GM03348 (cell line): ENCODE measurements at places on chromosomes 11 and 22.
A peak's percentile ranks its signal among the peaks of the same experiment; 100 is the strongest.

- no peak for DNase-seq
Measured at GRCh38 chr11:131481303-131481702, 110.9 kb downstream of the NTM start.

GRCh38 chr11:119109843-119110242, 2.7 kb downstream of the C2CD2L start:
- no peak for DNase-seq

DNA sequence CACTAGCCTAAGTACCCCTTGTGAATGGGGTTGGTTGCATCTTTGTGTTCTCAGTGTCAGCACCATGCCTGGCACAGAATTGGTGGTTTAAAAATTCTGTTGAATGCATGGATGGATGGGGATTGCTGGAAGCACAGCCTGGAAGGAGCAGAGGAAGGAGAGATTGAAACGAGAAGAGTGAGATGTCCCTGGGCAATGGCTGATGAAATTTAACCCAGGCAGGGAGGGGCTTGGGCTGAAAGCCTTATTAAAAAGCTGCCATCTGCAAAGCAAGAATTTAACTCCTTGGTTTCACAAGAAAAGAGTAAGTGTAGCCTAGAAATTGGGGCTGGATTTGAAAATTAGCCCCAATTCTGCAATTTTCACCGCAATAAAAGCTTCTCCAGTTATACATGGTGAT, 126.7 kb downstream of the TEAD1 start:
- DNase-seq = no peak

GRCh38 chr22:26234296-26234695, 65.0 kb downstream of the SEZ6L start:
- DNase-seq = no peak

GRCh38 chr22:46122511-46122971, 27.8 kb upstream of the PPARA start:
- DNase-seq = peak; percentile 91

DNA sequence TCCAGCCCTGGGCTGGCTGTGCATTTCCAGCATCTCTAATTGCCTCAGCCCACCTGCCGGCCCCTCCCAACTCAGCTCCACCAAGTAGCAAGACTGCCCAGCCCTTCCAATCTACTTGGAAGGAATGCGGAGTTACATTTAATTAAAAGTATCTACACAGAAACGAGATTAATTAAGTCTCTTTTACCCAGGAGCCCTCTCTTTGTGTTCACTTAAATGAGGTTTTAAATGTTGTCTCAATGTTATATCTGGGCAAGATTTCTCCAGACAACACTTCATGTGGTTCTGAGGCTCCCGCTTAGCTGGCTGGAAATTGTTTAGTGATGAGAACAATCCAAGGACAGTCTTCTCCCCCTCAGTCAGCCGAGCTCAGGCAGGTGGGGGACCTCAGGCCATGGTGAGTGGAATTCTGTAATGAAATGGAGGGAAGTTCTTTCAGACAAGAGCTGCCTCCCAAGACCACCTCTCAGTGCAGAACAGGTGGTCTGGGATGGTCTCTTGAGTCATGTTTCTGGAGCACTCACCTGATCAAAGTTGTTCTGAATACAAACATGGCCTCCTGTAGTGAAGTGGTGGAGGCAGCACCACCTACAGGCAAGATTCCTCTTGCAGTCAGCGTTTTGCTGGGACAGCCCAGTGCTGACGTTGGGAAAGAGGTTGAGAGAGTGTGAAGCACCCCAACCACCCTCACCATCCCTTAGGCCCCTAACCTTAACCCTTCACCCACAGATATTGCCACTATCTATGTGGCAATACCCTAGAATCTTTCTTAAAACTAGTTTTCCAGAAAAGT, 371.6 kb downstream of the CADM1 start:
- no peak for DNase-seq

DNA sequence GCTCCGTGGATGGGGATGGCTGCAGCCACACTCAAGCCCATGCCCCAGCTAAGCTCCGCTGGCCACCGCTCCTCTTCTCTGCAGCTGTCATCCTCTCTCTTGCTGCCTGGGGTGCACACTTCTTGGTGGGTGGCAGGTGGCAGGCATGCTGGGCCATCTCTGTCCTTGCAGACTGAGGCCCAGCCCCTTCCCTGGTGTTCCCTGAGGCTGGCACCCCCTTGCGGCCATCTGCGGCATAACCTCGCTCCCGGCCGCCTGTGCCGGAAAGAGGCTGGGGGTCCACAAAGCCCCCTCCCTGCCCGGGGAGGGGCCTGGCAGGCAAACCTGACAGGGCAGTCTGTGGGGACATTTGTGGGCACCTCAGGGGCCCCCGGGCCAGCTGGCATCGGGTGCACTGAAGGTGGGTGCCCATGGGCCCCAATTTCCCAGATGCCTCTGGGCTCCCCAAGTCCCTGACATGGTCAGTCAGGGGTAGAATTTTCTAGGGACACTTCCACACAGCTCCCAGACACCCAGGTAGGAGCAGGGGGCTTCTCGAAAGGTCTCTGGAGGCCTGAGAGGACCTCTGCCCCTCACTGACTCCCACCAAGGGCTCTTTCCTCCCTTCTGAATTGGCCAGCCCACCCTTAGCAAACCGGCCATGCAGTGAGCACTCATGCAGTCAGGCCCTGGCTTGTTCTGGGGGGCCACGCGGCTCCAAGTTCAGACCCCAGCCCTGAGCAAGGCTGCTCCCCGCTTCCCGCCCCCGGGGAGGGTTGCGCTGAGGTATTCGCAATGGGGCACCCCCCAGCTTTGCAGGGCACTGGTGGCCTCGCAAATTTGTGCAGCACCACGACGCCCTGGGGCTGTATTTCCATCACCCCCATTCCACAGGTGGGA, 23.5 kb upstream of the TH start:
- peak; percentile 88 for DNase-seq
